Endothelial cell (in vitro differentiated cells): ENCODE measurements at places on chromosomes 11 and 22. TPM values are rescaled to one million over a fixed set of nuclear protein-coding genes. Genes with fewer than 3 reads are reported as not detected.

DNA sequence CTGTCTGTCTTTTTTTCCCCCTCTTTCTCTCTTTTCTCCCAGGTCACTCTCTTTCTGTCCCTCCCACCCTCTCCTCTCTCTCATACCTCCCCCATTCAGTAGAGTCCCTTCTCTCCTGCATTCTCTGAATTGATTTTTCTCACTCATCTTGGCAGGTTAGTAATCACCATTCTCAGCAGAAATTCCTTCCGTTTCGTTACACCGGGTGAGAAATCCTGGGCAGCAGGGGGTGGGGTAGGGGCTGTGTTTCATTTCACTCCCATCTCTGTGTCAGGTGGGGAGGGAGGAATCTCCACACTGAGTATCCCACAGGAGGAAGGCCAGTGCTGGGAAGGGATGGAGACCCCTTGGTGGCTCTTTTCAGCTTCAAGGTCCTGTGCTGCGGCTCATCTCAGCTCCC is 253.5 kb downstream of the MIAT start:
- no peak overlapping the region for H3K4me3 ChIP-seq
- H3K27me3 ChIP-seq: peaks cover 2% of the 10 kb centered on the region
- no peaks in the 10 kb centered on the region for H3K4me1 ChIP-seq
- DNase-seq: no peak
- no peak overlapping the region for H3K27ac ChIP-seq
- H3K36me3 ChIP-seq: no peaks in the 10 kb centered on the region

- H3K27ac ChIP-seq: no peak overlapping the region
- no peak for DNase-seq
- H3K4me1 ChIP-seq: no peaks in the 10 kb centered on the region
Observed at GRCh38 chr11:116207421-116208141, 565.2 kb downstream of the BUD13 start.

- H3K4me1 ChIP-seq: peaks cover 3% of the 10 kb centered on the region
- DNase-seq: no peak
- no peaks in the 10 kb centered on the region for H3K36me3 ChIP-seq
Observed at GRCh38 chr11:44162662-44163061, 67.2 kb downstream of the EXT2 start.

GRCh38 chr22:35593071-35593890 is 23.8 kb downstream of the MB start:
- no peaks in the 10 kb centered on the region for H3K36me3 ChIP-seq
- no peak overlapping the region for H3K27ac ChIP-seq
- H3K4me1 ChIP-seq: no peaks in the 10 kb centered on the region
- H3K27me3 ChIP-seq: peaks cover 4% of the 10 kb centered on the region
- DNase-seq: no peak
- no peak overlapping the region for H3K4me3 ChIP-seq

DNA sequence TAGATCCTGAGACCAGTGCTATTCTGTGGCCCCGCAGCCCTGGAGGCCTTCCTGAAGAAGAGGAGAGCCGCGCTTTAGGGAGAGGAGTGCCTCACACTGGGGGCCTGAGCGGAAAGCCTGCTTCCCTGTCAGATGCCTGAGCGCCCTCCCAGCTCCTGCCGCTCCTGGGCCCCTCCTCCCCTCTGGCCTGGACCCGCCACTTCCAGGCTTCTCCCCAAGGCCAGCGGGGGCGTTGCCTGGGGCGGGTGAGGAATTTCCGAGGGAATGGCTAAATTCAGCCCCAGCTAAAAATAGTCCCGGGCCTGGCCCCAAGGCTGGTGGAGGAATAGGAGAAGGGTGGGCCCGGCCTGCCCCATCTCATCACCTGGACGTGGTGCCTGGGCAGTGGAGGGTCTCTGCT is 15.4 kb downstream of the ARHGEF17 start:
- H3K4me3 ChIP-seq: no peak overlapping the region
- H3K27me3 ChIP-seq: peaks cover 16% of the 10 kb centered on the region
- H3K36me3 ChIP-seq: peaks cover 28% of the 10 kb centered on the region
- H3K4me1 ChIP-seq: peaks cover 60% of the 10 kb centered on the region
- peak; percentile 65 for DNase-seq

GRCh38 chr22:21025266-21025665 is 7.1 kb downstream of the SLC7A4 start:
- H3K27ac ChIP-seq: no peak overlapping the region
- peaks cover 4% of the 10 kb centered on the region for H3K4me1 ChIP-seq
- H3K36me3 ChIP-seq: no peaks in the 10 kb centered on the region

- H3K4me1 ChIP-seq: no peaks in the 10 kb centered on the region
- H3K36me3 ChIP-seq: peaks cover 4% of the 10 kb centered on the region
- no peak overlapping the region for H3K27ac ChIP-seq
- no peak for DNase-seq
- H3K27me3 ChIP-seq: peaks cover 8% of the 10 kb centered on the region
Observed at GRCh38 chr22:18994701-18995326, 58.7 kb upstream of the PRODH start.

GRCh38 chr22:44116331-44116730 is 64.4 kb upstream of the PARVG start:
- no peak overlapping the region for H3K27ac ChIP-seq
- DNase-seq: no peak

GAL3ST1 gene
- total RNA-seq: 3.0 TPM

DNA sequence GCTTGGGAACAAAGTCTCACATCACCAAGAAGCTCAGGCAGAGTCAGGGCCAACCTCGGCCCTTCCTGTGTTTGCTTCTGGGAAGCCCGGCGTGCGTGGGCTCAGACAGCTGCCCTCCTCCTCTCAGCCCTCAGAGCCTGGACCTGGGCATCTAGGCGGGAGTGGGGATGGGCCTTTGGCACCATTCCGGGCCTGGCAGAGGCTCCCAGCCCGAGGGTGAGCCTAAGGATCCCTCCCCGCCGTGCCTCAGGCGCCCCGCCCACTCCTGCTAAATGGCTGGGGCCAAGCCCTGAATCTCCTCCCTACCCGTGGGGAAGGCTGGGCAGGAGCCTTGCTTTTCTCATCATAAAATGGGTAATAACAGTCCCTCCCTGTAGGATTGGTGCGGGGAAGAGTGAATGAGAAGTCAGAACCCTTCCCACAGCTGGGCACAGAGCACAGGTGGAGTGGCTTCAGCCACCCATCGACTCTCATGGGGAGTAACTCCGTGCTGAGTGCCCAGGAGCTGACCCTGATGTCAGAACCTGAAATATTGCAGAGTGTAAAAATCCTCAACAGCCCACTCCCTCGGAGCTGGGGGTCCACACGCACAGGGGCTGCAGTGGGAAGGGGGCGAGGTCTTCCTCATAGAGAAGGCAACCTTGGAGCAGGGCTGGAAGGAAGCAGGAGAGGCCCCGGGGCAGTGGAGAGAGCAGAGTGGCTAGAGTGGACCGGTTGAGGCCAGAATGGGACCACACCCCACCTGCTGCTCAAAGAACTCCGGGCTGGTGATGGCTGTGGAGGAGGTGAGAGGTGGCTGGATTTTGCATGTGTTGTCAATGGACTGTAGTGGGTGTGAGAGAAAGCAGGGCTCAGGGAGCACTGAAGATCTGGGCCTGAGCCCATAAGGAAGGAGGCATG is 18.8 kb upstream of the CDKN1C start:
- peaks cover 17% of the 10 kb centered on the region for H3K27me3 ChIP-seq
- H3K36me3 ChIP-seq: peaks cover 7% of the 10 kb centered on the region
- H3K4me1 ChIP-seq: peaks cover 11% of the 10 kb centered on the region
- H3K4me3 ChIP-seq: no peak overlapping the region
- no peak for DNase-seq

- H3K4me3 ChIP-seq: no peak overlapping the region
- DNase-seq: peak; percentile 62
- H3K4me1 ChIP-seq: peaks cover 6% of the 10 kb centered on the region
- peaks cover 2% of the 10 kb centered on the region for H3K27me3 ChIP-seq
- no peak overlapping the region for H3K27ac ChIP-seq
Observed at GRCh38 chr11:18802381-18803257, 11.0 kb upstream of the PTPN5 start.

NEFH gene
- total RNA-seq: 18.2 TPM

LGR4 gene
- 10.8 TPM for total RNA-seq

ADAMTS15 gene
- 4.9 TPM for total RNA-seq

GRCh38 chr22:36432592-36433317 is 45.0 kb upstream of the MYH9 start:
- H3K4me1 ChIP-seq: peaks cover 22% of the 10 kb centered on the region
- H3K36me3 ChIP-seq: no peaks in the 10 kb centered on the region
- peaks cover 2% of the 10 kb centered on the region for H3K27me3 ChIP-seq
- no peak overlapping the region for H3K4me3 ChIP-seq
- no peak for DNase-seq
- no peak overlapping the region for H3K27ac ChIP-seq

GRCh38 chr11:27153136-27153535 is 112.5 kb downstream of the BBOX1 start:
- H3K4me3 ChIP-seq: no peak overlapping the region
- DNase-seq: no peak
- no peak overlapping the region for H3K27ac ChIP-seq
- no peaks in the 10 kb centered on the region for H3K36me3 ChIP-seq

TMPRSS4 gene
- not detected for total RNA-seq

DNA sequence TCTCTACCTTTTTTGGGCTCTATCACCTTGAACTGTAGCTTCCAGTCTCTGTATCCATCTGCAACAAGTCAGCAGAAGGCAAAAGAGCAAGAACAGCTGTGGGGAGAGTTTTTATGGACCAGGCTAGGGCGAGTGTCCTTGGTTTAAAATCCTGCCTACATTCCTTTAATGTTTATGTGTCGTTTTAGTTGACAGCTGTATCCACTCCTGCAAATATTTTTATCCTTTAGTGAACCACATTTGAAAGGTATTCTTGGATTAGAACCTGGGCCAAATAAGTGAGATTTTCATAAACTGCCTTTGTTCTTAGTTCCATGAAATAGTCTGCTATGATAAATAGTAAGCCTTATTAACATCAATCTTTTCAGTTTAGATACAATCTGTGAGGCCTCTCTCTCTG is 712.2 kb downstream of the ETS1 start:
- H3K27ac ChIP-seq: no peak overlapping the region
- H3K27me3 ChIP-seq: no peaks in the 10 kb centered on the region
- no peak overlapping the region for H3K4me3 ChIP-seq
- no peaks in the 10 kb centered on the region for H3K36me3 ChIP-seq
- no peak for DNase-seq
- peaks cover 20% of the 10 kb centered on the region for H3K4me1 ChIP-seq

CHST1 gene
- total RNA-seq: 275 TPM

GRCh38 chr11:69245041-69245440 is 48.9 kb upstream of the MYEOV start:
- peaks cover 20% of the 10 kb centered on the region for H3K4me1 ChIP-seq
- DNase-seq: no peak
- H3K36me3 ChIP-seq: peaks cover 3% of the 10 kb centered on the region
- peaks cover 7% of the 10 kb centered on the region for H3K27me3 ChIP-seq
- H3K4me3 ChIP-seq: no peak overlapping the region
- no peak overlapping the region for H3K27ac ChIP-seq

OR5P2 gene
- total RNA-seq: 0.26 TPM

GPHA2 gene
- total RNA-seq: not detected

DNA sequence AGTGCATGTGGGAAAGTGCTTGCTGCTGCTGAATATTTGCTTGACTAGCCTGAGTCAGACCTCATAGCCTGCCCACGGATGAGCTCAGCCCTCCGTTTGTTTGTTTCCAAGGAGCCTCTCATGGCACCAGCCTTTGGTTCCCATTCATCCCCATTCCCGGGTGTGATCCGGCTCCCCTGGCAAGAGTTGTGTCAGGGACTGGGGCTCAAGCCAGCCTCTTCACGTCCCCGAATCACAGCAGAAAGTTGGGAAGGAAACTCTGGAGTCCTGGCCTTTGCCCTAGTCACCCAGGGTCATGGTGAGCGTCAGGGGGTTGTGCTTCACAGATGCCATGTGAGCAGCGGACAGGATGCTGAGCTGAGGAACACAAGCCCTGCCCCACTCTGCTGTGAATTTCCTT is 13.8 kb downstream of the SEC14L3 start:
- DNase-seq: no peak
- peaks cover 13% of the 10 kb centered on the region for H3K4me1 ChIP-seq
- H3K27ac ChIP-seq: no peak overlapping the region
- H3K36me3 ChIP-seq: no peaks in the 10 kb centered on the region

- no peak overlapping the region for H3K27ac ChIP-seq
- no peaks in the 10 kb centered on the region for H3K27me3 ChIP-seq
Observed at GRCh38 chr11:61899146-61899841, 7.9 kb upstream of the FADS3 start.

GRCh38 chr22:18119409-18120110 is 9.0 kb downstream of the TUBA8 start:
- peaks cover 5% of the 10 kb centered on the region for H3K36me3 ChIP-seq
- peaks cover 4% of the 10 kb centered on the region for H3K4me1 ChIP-seq
- no peak for DNase-seq
- H3K27me3 ChIP-seq: no peaks in the 10 kb centered on the region

DNA sequence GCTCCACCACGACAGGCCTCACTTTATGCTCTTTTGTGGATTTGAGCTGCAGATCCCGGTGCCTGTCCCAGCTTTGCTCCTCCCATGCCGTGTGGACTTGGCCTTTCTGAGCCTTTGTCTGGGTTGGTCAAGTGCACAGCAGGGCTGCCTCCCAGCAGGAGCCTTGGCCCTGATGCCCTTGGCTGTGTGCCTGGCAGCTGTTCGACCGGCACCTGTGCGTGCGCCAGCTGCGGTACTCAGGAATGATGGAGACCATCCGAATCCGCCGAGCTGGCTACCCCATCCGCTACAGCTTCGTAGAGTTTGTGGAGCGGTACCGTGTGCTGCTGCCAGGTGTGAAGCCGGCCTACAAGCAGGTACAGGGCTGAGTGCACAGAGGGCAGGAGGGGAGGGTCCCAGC is 46.5 kb downstream of the MYO7A start:
- H3K27me3 ChIP-seq: peaks cover 10% of the 10 kb centered on the region
- DNase-seq: no peak
- peak overlapping the region; percentile 70 for H3K27ac ChIP-seq
- no peak overlapping the region for H3K4me3 ChIP-seq
- H3K4me1 ChIP-seq: peaks cover 73% of the 10 kb centered on the region
- peaks cover 12% of the 10 kb centered on the region for H3K36me3 ChIP-seq

MUC6 gene
- not detected for total RNA-seq

DNA sequence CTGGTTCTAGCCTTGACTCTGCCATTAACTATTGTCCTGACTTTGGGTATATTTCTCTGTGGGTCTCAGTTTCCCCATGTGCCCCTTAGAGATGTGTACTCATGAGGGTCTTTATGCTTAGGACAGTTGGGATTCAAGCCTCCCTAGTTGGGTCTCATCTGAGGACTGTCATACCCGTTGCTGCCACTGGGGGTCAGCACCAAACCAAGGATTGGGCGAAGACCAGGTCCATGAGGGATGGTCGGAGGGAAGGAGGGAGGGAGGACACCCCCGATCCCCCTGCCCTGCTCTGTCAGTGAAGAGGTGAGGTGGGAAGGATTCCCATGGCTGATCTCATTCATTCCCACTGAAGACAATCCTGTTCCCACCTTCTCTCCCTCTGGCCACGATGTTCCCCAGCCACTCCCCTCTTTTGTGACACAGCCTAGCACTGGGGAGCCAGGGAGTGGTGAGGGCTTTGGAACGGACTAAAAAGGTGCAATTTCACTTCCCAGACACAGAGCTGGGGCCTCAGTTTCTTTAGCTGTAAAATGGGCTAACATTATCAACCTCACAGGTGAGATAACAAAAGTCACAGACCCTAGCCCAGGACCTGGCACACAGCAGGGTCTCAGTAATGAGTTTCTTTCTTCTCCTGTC is 12.4 kb upstream of the KLHL35 start:
- H3K4me3 ChIP-seq: peak overlapping the region; percentile 79
- H3K4me1 ChIP-seq: peaks cover 18% of the 10 kb centered on the region
- peaks cover 44% of the 10 kb centered on the region for H3K36me3 ChIP-seq
- DNase-seq: peak; percentile 83
